Frontal cortex (tissue), 4 donors: ENCODE measurements at places on chromosomes 1 and 21. TPM values are rescaled to one million over a fixed set of nuclear protein-coding genes. Genes with fewer than 3 reads are reported as not detected.

The C4BPA gene
- total RNA-seq, result not detected

The C1orf116 gene
- not detected for total RNA-seq

The CCNL2 gene
- total RNA-seq, result 84.0 TPM

The RUNX3 gene
- not detected for total RNA-seq

The ASCL5 gene
- total RNA-seq, result not detected

The TNFRSF4 gene
- not detected for total RNA-seq

The CELA3A gene
- not detected for total RNA-seq

The ILDR2 gene
- total RNA-seq, result 22.8 TPM
